ENCODE measurements at places on chromosomes 2 and 18. TPM values are rescaled to one million over a fixed set of nuclear protein-coding genes. Genes with fewer than 3 reads are reported as not detected.

GRCh38 chr2:165074884-165075283 is 119.6 kb upstream of the SLC38A11 start:
- DNase-seq: no peak
- peaks cover 7% of the 10 kb centered on the region for H3K27me3 ChIP-seq
- H3K4me3 ChIP-seq: no peak overlapping the region

- H3K27ac ChIP-seq: peak overlapping the region; percentile 51
- H3K27me3 ChIP-seq: no peaks in the 10 kb centered on the region
- H3K4me1 ChIP-seq: peaks cover 7% of the 10 kb centered on the region
- DNase-seq: no peak
- no peak overlapping the region for H3K4me3 ChIP-seq
- peaks cover 14% of the 10 kb centered on the region for H3K36me3 ChIP-seq
These were observed 64.5 kb upstream of the AMMECR1L start for GRCh38 chr2:127950264-127950663.

MC4R gene
- polyA plus RNA-seq: not detected

DNA sequence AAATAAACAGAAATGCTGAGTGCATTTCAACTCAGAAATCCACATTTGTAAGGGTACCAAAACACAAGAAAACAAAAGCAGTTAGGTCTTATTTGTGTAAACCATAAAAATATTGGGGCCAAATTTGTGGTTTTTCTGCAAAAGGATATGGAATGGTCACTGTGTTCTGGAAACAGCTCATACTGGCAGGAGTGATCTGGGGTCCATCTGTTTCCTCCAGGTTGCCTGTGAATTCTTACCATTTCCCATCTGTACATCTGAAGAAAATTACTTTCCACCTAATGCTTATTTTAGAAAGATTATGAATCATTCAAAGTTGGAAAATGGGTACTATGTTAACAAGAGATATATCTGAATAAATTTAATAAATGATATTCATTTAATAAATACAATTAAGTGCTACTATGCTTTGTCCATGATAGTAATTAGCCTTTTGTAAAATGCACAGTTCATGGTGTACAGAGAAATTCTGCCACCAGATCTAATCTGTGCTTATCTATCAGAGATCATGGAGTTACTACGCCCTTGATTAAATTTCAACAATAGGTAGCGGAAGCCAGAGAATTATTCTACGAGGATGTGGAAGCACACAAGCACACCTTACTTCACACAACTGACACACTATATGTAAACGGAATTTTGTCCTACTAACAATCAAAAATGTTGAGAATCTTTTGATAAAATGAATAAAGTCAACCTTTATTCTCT is 10.9 kb downstream of the ALS2 start:
- DNase-seq: no peak
- peaks cover 14% of the 10 kb centered on the region for H3K36me3 ChIP-seq
- H3K4me3 ChIP-seq: no peak overlapping the region
- H3K4me1 ChIP-seq: no peaks in the 10 kb centered on the region
